CD4-positive, alpha-beta T cell (primary cell): ENCODE measurements at places on chromosomes 2 and 18. TPM values are rescaled to one million over a fixed set of nuclear protein-coding genes. Genes with fewer than 3 reads are reported as not detected.

DNA sequence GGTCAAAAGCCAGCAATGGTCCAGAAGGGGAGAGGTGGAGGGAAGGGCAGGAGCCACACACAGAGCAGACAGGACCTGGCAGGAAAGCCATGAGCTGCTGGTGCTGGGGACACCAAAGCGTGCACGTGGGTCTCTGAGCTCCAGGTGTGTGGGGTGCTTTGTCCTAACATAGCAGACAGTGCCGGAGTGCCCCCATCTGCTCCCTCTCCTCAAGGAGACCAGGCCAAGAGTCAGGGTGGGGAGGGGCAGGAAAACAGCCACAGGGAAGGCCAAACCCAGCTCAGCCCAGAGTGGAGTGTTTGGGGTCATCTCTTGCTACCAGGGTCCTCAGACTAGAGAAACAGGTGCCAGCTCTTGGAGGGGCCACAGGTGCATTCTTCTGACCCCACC, 4.2 kb upstream of the GPC1 start:
- H3K27me3 ChIP-seq: peaks cover 3% of the 10 kb centered on the region
- H3K36me3 ChIP-seq: no peaks in the 10 kb centered on the region
- no peak overlapping the region for H3K4me3 ChIP-seq

- H3K27ac ChIP-seq: peak overlapping the region; percentile 81
- no peak overlapping the region for H3K4me3 ChIP-seq
- no peak for DNase-seq
- no peaks in the 10 kb centered on the region for H3K27me3 ChIP-seq
- H3K4me1 ChIP-seq: peaks cover 96% of the 10 kb centered on the region
Observed at GRCh38 chr18:77065221-77065981, 67.2 kb downstream of the MBP start.

DNA sequence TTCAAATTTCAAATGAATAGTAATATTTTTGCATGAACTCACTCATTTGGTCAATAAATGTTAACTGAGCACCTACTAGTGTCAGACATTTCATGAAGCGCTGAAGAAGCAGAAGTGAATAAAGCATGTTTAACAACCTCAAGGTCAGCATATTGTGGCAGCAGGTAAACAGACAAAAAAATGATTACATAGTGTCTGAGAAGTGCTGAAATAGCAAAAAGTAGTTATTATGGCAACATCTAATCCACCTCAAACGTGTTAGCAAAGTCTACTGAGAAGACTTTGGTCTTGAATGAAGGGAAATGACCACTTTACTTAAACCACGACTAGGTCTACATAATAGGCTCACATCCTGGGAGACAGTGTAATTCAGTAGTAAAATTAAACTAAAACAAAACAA, 452.2 kb upstream of the LRATD1 start:
- no peak overlapping the region for H3K4me3 ChIP-seq
- no peaks in the 10 kb centered on the region for H3K27me3 ChIP-seq
- H3K4me1 ChIP-seq: no peaks in the 10 kb centered on the region
- no peak for DNase-seq
- no peaks in the 10 kb centered on the region for H3K36me3 ChIP-seq

DNA sequence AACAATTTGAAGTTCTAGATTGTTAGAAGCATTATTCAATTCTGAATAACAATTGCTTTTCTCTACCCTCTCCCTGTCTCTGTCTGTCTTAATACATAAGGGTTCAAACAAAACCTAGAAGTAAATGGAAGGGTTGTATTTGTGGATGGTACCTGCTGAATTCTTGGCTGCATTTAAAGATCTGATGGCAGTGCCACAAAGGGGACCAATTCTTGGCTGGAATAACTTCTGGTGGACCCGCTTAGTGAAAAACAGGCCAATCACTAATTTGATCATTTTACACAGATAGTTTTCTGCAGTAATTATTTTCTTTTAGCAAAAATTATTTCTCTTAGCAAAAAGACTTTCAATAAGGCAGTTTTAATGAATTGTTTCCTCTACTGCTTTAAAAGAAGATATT, 353.5 kb downstream of the MYCN start:
- no peaks in the 10 kb centered on the region for H3K36me3 ChIP-seq
- H3K4me1 ChIP-seq: no peaks in the 10 kb centered on the region
- DNase-seq: no peak
- H3K27me3 ChIP-seq: no peaks in the 10 kb centered on the region
- no peak overlapping the region for H3K27ac ChIP-seq
- H3K4me3 ChIP-seq: no peak overlapping the region

DNA sequence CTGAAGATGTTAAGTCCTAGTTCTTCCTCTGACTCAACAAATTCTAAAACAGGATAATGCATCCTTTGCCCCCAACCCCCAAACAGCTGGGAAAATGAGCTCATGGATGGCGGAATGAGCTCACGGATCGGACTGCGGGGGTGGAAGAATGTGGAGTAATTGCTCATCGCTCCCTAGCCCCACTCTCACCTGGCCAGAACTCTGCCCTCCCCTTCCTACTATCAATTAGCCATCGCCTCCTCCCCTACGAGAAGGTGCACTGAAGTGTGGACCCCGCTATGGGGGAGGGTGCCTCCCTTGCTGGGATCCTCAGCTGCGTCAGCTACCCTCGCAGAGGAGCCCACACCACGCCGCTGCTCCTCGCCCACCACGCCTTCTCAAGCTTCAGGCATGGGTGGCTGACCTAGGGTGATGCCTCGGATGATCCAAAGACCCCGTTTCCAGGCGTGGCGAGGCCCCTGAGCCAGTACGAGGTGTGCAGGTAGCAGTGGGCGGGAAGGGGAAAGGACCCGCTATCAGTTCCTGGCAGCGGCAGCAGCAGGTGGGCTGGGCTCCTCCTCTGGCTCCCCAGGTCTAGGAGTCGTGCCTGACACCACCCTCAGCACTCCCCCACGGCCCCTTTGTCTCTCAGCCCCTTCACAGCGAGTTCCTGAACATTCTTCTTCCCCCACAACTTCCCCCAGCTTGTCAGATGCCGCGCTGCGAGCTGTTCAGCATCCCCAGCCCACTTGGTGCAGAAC, 82.1 kb upstream of the POMC start:
- H3K27me3 ChIP-seq: no peaks in the 10 kb centered on the region
- peak; percentile 40 for DNase-seq
- H3K4me3 ChIP-seq: peak overlapping the region; percentile 80

DNA sequence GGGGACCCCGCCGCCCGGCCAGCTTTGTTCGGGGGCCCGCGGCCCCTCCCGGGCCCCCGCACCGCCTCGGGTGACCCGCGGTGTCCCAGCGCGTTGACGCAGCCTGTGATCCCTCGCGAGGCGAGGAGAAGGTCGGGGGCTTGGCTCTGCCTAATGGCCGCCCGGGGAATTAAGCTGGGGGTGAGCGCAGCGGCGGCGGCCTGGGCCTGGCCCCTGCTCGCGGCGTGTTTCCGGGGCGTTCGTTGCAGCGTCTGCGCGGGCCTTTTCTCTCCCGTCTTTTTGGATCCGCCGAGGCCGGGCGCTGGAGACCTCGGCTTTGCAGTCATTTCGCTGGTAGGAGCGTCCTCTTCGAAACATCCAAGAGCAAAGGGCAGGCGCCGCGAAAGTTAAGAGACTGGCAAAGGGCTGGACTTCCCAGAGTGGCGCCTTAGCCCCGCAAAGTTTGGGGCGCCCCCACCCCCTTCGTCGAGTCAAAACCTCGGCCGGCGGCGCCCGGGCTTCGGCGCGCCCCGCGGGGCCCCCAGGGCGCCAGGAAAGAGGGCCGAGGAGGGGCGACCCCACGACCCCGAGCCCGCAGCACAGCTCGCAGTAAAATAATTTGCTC, 1.3 kb downstream of the SALL3 start:
- H3K27me3 ChIP-seq: peaks cover 81% of the 10 kb centered on the region
- no peak overlapping the region for H3K4me3 ChIP-seq
- DNase-seq: no peak
- no peak overlapping the region for H3K27ac ChIP-seq

- H3K4me1 ChIP-seq: peaks cover 3% of the 10 kb centered on the region
- no peaks in the 10 kb centered on the region for H3K36me3 ChIP-seq
- no peak overlapping the region for H3K4me3 ChIP-seq
- DNase-seq: no peak
- no peaks in the 10 kb centered on the region for H3K27me3 ChIP-seq
- H3K27ac ChIP-seq: no peak overlapping the region
Observed at GRCh38 chr2:65370387-65371073, 61.9 kb downstream of the SPRED2 start.

GRCh38 chr2:19020144-19021099, 338.0 kb downstream of the OSR1 start:
- H3K36me3 ChIP-seq: no peaks in the 10 kb centered on the region
- H3K4me3 ChIP-seq: no peak overlapping the region
- DNase-seq: no peak
- H3K27ac ChIP-seq: no peak overlapping the region
- no peaks in the 10 kb centered on the region for H3K4me1 ChIP-seq

- no peak overlapping the region for H3K27ac ChIP-seq
- H3K36me3 ChIP-seq: no peaks in the 10 kb centered on the region
- no peak overlapping the region for H3K4me3 ChIP-seq
- no peak for DNase-seq
- H3K27me3 ChIP-seq: no peaks in the 10 kb centered on the region
Observed at GRCh38 chr2:221203856-221204255, 368.2 kb downstream of the EPHA4 start.

- no peaks in the 10 kb centered on the region for H3K27me3 ChIP-seq
- no peaks in the 10 kb centered on the region for H3K36me3 ChIP-seq
- no peaks in the 10 kb centered on the region for H3K4me1 ChIP-seq
- no peak overlapping the region for H3K27ac ChIP-seq
- DNase-seq: no peak
Observed at GRCh38 chr2:233029321-233029720, 3.2 kb upstream of the NEU2 start.

- H3K36me3 ChIP-seq: no peaks in the 10 kb centered on the region
- no peak overlapping the region for H3K4me3 ChIP-seq
- no peaks in the 10 kb centered on the region for H3K4me1 ChIP-seq
- DNase-seq: no peak
- no peak overlapping the region for H3K27ac ChIP-seq
Observed at GRCh38 chr2:226333388-226333787, 466.2 kb downstream of the IRS1 start.

- H3K36me3 ChIP-seq: no peaks in the 10 kb centered on the region
- no peaks in the 10 kb centered on the region for H3K27me3 ChIP-seq
- no peak overlapping the region for H3K27ac ChIP-seq
- DNase-seq: no peak
- H3K4me3 ChIP-seq: no peak overlapping the region
Observed at GRCh38 chr2:28624436-28624792, 127.2 kb upstream of the PPP1CB start.

DNA sequence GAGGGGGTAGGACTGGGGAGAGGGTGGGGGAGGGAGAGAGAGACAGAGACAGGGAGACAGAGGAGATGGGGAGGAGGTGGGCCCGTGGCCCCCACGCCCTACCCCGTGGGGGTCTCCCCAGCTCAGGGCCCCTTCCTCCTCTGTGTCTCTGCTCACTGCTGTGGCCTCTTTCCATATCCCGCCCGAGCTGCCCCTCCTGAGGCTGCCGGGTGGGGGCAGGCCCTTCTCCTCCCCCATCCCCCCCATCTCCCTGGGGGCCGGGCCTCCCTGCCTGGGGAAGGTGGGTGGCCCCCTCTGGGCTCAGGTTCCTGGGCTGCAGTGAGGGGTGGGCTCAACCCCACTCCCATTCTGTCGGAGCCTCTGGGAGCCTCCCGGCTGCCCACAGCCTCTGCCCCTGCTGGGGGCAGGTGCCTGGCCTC, 332 bp upstream of the PDCD1 start:
- H3K4me3 ChIP-seq: peak overlapping the region; percentile 71
- no peaks in the 10 kb centered on the region for H3K36me3 ChIP-seq
- H3K27ac ChIP-seq: peak overlapping the region; percentile 61

- H3K27me3 ChIP-seq: no peaks in the 10 kb centered on the region
- no peak for DNase-seq
- no peak overlapping the region for H3K27ac ChIP-seq
- no peak overlapping the region for H3K4me3 ChIP-seq
- no peaks in the 10 kb centered on the region for H3K36me3 ChIP-seq
- H3K4me1 ChIP-seq: no peaks in the 10 kb centered on the region
Observed at GRCh38 chr2:45688479-45689298, 37.2 kb downstream of the PRKCE start.

GRCh38 chr2:229350883-229351282, 79.8 kb upstream of the PID1 start:
- DNase-seq: no peak
- no peak overlapping the region for H3K4me3 ChIP-seq
- H3K27ac ChIP-seq: no peak overlapping the region

GRCh38 chr2:211328126-211328525, 771.7 kb downstream of the CPS1 start:
- no peaks in the 10 kb centered on the region for H3K27me3 ChIP-seq
- H3K27ac ChIP-seq: no peak overlapping the region
- H3K4me3 ChIP-seq: no peak overlapping the region
- no peak for DNase-seq
- H3K36me3 ChIP-seq: no peaks in the 10 kb centered on the region

DNA sequence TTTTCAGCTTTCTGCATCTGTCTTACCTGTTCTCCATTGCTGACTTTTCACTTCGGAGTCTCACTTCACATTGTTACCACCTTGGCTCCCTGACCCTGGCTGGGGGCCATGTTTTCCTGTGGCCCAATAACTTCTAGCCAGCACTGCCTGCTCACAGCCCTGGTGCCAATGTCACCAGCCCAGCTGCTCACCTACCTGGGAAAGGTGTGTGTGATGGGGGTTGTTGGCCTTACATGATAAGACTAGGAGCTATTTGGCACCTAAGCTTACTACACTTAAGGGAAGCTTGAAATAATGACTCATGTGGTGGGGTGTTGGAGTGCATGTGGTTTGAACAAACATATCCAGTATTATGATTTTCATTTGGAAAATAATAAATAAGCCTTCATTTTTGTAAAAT, 37.5 kb upstream of the PGAP1 start:
- no peaks in the 10 kb centered on the region for H3K27me3 ChIP-seq
- H3K36me3 ChIP-seq: no peaks in the 10 kb centered on the region
- no peak overlapping the region for H3K27ac ChIP-seq
- H3K4me3 ChIP-seq: no peak overlapping the region

DNA sequence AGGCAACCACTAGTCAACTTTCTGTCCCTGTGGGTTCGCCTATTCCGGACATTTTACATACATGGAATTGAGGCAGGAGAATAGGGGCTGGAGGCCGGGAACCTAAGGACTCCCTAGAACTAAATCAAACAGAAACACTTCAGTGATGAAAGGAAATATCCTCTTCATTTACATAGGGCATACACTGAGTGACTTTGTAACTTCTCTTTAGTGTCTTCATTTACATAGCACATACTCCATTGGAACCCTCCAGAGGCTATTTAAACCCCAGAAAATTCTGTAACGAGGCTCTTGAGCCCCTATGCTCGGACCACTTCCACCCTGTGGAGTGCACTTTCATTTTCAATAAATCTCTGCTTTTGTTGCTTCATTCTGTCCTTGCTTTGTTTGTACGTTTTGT, 56.5 kb downstream of the CCDC195 start:
- no peaks in the 10 kb centered on the region for H3K36me3 ChIP-seq
- no peak overlapping the region for H3K4me3 ChIP-seq
- H3K4me1 ChIP-seq: no peaks in the 10 kb centered on the region
- no peaks in the 10 kb centered on the region for H3K27me3 ChIP-seq
- no peak overlapping the region for H3K27ac ChIP-seq

Gene SCTR
- total RNA-seq: not detected

Gene MREG
- total RNA-seq: 1.8 TPM

Gene MAP4K3
- 18.4 TPM for total RNA-seq
